ENCODE measurements at places on chromosomes 7 and 10.

- DNase-seq = no peak
Measured at GRCh38 chr7:151208253-151208862, 1.9 kb downstream of the H2BK1 start.

DNA sequence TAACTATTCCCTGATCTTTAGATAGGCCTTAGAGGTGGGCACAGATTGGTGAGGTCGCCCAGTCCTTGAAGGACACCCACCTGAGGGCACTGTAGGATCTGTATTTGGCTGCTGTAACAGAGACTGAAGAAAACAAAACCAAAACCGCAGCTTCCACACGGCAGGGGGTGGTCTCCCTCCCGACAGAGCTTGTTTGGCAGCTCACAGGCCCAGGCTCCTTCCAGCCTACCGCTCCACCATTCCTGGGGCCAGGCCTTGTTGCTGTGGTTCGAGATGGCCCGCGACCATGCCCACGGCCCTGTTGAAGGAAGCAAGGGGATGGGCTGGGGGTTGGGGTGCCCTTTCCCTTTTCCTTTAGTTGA, 30.4 kb downstream of the ZNF783 start:
- DNase-seq = no peak

GRCh38 chr7:151684408-151685175, 164.9 kb upstream of the RHEB start:
- DNase-seq = no peak

DNA sequence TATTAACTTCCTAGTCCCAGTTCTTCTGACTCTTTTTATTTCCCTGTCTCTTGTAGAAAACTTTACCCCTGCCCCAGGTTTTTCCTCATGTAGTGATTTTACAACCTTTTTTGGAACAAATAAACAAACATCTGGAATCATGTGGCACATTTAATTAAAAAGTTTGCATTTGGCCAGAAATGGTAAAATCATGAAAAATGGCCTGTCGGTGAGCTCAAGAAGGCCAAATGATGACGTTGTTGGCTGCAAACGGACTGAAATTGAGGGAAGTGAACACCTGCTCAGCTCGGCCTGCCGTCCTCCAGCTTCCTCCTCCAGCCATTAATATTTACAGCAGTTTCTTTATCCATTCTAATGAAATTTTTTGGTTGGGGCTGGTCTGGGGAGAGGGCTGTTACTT, 902.8 kb downstream of the LRMDA start:
- DNase-seq = no peak

GRCh38 chr10:16425449-16425848, 11.4 kb upstream of the PTER start:
- no peak for DNase-seq

DNA sequence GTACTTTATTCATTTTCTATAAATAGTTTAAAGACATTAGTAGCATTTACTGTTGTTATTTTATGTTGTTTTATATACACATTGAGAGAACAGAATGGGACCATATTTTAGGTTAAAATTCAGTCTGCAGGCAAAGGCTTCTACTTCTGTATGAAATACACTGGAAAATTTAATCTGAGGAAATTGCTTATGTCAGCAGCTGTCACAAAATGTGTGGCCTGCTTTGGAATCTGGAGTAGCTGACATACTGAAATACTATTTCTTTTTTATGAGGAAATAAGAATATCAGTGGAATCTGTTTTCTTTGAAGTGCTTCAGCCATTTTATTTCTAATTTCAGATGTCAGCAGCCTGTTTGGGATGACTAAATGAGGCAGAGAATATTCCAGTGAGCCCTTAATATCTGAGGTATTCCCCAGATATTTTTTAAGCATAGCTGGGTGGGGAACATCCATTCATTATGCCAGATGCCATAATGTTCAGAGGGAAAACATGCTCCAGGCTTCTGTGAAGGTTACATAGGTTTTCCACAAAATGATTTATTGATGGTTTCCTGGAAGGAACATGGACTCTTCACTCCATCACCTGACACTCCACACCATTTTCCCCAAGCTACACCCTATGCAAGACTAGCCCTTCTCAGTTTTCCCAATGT, 267.1 kb downstream of the ARL4A start:
- DNase-seq = no peak

DNA sequence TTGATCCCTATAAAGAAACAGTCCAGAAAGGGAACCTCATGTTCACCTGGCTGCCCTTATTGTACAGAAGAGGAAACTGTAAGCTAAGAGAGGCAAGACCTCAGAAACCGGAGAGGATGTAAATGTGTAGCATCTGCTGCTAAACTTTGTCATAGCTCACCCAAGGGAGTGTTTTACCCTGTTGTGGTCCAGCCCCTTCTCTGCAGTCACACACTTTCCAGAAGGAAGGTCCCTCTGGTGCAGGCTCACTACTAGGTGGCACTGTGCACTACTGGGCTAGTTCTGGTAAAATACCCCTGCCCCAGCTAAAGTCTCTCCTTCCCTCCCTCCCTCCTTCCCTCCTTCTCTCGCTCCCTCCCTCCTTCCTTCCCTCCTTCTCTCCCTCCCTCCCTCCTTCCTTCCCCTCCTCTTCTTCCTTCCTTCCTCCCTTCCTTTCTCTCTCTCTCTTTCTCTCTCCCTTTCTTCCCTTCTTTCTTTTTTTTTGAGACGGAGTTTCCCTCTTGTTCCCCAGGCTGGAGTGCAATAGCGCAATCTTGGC, 42.5 kb upstream of the LCOR start:
- DNase-seq = no peak

DNA sequence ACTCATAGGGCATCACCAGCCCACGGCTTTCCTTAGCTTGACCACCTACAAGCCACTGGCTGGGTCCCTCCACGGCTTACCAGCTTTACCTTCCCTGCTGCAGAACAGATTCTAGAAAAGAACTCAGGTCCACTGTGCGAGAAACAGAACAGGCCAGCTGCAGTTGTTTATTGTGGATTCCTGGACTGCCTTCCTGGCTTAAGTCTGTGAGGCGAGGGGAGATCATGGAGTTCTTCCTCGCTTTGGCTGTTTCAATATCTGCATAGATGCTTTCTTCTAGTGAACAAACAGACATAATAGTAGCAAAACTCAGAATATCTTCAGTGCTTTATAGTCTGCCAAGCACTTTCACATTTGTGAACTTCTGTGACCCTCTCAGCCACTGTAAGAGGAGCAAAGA, 162.9 kb upstream of the HABP2 start:
- DNase-seq = no peak

DNA sequence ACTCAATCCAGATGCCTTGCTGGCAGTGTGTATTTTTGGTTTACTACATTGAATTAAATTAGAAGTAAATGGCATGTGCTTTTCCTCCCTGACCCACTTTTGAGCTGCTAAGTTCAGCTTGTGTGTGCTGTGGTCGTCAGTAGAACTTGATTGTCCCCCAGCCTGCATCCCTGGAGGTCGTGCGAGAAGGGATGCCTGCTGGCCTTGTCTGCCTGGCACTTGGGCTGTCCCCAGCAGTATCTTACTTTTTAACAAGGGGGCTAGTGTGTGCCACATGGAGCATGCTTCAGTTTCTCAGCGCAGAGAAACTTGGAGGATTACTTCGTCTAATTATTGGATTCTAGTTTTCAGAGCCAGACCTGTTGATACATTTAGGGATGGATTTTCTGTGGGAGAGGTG, 80.2 kb downstream of the ADCY1 start:
- no peak for DNase-seq

DNA sequence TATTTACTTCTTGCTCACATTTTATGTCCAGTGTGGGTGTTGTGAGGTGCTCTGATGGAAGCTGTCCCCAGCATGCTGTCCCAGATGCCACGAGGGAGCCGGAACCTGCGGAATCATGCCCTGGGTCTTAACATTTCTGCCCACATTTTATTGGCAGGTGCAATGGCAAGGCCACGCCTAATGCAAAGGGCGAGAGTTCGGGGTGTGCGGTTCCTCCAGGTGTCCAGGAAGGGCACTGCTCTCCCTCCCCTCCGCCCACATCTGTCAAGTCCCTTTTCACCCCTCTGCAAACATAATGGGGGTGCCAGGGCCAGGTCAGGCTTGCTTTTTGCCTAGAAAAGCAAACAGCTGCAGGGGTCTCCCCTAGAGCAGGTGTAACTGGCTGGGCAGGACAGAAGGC, 16.4 kb downstream of the PDAP1 start:
- no peak for DNase-seq

DNA sequence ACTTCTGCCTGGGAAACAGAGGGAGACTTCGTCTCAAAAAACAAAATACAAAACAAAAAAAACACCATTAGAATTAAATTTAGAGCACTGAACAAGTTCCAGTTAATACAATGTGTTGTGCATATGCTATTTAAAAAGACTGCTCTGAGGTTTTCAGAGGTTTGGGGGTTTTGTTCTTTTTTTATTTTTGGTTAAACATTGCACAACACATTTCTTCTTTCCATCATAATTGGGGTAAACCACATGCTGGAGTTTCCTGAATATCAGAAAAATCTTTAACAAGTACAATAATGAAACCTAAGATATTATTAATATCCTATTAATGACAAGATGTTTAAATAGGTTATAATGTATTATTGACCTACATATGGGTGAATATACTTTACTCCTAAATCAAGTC, 26.3 kb downstream of the IGF2BP3 start:
- DNase-seq = no peak

DNA sequence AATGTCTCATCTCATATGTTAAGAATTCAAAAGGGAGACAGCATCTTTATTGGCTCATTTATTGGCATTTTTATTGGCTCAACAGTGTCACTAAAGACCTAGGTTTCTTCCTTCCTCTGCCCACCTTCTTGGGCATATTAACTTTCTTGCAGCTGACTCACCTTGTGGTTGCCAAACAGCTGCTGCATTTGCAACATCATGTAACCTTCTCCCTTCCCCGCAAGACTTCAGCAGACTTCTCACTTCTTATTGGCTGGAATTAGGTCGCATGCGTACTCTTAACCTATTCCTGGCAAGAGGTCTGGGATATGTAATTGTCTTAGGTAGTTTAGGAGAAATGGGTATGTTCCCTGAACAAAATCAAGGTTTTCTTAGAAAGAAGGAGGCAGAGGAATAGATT, 263.2 kb downstream of the POU6F2 start:
- no peak for DNase-seq

GRCh38 chr10:72328045-72328828, 26.5 kb downstream of the DNAJB12 start:
- peak; percentile 68 for DNase-seq

DNA sequence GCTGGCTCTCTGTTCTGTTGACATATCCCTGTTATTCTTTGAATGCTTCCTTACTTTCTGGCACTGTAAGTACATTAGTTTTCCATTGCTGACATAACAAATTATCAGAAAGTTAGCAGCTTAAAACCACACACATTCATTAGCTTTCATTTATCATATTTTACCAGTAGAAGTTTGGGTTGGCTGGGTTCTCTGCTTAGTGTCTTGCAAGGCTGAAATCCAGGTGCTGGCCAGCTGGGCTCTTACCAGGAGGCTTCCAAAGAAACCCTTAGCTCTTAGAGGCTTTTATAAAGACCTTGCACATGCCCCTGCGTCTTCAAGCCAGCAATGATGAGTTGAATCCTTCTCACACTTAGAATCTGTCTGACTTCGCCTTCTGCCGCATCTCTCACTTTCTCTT, 160.6 kb downstream of the MLLT10 start:
- no peak for DNase-seq

DNA sequence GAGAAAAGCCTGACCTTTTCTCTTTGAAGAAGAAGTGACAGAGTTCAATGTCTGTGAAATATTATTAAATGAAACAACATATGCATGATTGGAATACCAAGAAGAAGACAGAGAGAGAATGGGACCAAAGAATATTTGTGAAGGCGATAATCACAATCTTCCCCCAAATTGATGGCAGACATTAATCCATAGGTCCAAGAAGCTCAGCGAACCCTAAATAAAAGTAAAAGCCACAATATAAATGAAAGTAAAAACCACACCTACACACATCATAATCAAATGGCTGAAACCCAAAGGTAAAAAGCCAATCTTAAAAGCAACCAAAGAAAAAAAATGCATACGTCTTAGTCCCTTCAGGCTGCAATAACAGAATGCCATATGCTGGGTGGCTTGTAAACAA, 84.0 kb downstream of the ODAD2 start:
- DNase-seq = no peak

DNA sequence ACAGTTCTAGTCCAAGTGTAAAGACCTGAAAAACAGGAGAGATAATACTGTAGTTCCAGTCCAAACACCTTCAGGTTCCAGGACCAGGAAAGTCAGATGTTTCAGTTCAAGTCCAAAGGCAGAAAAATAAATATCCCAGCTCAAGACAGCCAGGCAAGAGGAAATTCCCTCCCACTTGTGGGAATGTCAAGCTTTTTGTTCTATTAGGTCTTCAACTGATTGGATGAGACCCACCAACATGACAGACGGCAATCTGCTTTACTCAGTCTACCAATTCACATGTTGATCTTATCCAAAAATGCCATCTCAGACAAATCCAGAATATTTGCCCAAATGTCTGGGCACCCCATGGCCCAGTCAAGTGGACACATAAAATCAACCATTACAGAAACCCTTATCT, 33.1 kb downstream of the SEMA3D start:
- no peak for DNase-seq

GRCh38 chr7:10838228-10838627, 135.4 kb upstream of the PHF14 start:
- no peak for DNase-seq

GRCh38 chr10:128549101-128549608, 422.9 kb upstream of the MKI67 start:
- no peak for DNase-seq

- no peak for DNase-seq
Measured at GRCh38 chr10:46301721-46302479, 15.1 kb downstream of the ANTXRL start.

- no peak for DNase-seq
Measured at GRCh38 chr10:86646532-86646931, 7.8 kb upstream of the OPN4 start.

GRCh38 chr10:75012471-75012870, 99.0 kb upstream of the SAMD8 start:
- DNase-seq = no peak

GRCh38 chr7:128363261-128363721, 1.8 kb upstream of the PRRT4 start:
- no peak for DNase-seq

DNA sequence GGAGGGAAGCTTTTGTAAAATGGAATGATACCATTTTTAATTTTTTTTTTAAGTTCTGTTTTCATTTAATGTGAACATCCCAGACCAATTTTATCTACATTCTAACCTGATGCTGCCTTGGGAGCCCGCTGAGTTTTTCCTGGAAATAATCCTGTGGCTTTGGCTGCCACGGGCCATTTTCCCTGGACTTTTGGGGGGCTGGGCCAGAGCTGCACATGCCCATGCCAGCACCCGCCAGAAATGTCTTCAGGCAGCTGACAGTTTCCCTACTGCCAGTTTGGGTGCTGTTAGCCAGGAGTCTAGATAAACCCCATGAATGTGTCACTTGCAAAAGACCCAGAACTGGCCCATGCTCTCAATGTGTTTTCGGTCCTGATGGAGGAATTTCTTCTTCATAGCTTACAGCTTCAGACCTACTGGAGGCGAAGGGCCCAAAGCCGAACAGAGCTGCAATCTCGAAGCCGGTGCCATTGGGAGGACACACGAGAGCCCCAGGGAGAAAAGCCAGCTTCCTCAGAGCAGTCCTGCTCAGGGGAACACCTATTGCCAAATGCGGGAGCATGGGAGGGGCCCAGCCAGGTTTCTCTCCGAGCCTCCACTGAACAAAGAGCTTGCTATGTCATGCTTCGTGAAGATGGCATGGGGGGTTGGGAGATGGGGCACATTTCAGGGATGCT, 444.2 kb upstream of the MKI67 start:
- no peak for DNase-seq

- no peak for DNase-seq
Measured at GRCh38 chr10:96858706-96859050, 26.6 kb downstream of the LCOR start.

- DNase-seq = no peak
Measured at GRCh38 chr10:29144126-29144525, 144.7 kb upstream of the LYZL1 start.
